CD8-positive, alpha-beta T cell (primary cell): ENCODE measurements at places on chromosomes 5 and 9.

DNA sequence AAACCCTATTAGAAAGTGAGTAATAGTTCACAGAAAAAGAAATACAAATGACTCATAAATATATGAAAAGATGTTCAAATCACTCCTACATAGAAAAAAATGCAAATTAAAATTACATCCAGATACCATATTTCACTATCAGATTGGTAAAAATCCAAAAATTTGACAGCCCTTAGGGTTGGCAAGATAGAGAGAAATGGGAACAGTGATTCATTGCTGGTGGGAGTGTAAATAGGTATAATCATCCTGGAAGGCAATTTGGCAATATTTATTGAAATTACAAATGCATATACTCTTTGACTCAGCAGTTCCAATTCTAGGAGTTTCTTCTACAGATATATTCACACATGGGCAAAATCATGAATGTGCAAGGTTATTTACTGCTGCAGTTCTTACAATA is 273.5 kb downstream of the NR2F1-AS1 start:
- DNase-seq, result no peak

DNA sequence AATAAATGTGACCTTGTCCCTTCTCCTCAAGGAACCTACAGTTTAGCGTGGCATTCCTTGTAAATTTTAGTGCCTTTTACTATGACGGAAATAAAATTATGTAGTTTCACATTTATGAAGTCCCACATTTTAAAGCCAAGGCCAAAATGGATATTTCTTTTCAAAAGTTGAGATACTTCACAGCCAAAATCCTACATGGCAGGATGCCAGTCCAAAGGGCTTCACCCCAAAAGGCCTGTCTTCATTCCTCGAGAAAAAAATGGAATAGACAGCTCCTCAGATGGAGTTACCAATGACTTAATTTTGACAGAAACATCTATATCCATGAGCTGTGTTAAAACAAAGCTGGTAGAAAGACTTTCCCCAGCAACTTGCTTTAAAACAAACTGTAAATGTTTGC is 211.2 kb downstream of the GLIS3 start:
- no peak for DNase-seq

GRCh38 chr9:93207326-93207814 is 23.4 kb downstream of the WNK2 start:
- DNase-seq, result no peak

- no peak for DNase-seq
Observed at GRCh38 chr5:72110394-72111013, 3.2 kb downstream of the MAP1B start.
